ENCODE measurements at places on chromosomes 1 and 21.

GRCh38 chr1:150660584-150660983 is 31.2 kb upstream of the ENSA start:
- no peak for DNase-seq

- no peak for DNase-seq
Observed at GRCh38 chr1:93699503-93700168, 18.0 kb upstream of the BCAR3 start.

DNA sequence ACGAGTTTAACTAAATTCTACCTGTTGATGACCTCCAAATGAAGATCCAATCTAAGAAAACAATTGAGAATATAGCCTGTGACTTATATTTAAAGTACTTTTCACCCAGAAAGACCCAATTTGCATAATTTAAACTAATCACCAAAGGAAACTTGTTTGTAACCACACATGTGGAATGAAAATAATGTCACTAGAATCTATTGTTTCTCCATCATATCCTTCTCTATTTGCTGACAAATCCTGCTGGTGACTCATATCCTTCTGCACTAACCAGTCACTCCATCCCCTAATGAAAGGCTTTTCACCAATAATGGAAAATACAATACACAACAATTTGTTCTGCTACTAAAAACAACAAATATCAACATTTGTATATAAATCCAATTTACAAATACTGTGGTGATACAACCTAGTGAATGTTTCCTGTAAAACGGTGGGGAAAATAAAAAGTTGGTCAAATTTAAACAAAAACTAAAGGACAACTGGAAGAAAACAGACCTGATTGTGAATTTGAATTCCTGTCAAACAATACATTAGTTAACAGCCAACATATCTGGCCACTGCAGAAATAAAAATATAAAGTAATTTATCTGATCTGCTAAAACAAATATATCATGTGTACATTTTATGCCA is 6.5 kb downstream of the PTP4A2 start:
- DNase-seq: no peak

DNA sequence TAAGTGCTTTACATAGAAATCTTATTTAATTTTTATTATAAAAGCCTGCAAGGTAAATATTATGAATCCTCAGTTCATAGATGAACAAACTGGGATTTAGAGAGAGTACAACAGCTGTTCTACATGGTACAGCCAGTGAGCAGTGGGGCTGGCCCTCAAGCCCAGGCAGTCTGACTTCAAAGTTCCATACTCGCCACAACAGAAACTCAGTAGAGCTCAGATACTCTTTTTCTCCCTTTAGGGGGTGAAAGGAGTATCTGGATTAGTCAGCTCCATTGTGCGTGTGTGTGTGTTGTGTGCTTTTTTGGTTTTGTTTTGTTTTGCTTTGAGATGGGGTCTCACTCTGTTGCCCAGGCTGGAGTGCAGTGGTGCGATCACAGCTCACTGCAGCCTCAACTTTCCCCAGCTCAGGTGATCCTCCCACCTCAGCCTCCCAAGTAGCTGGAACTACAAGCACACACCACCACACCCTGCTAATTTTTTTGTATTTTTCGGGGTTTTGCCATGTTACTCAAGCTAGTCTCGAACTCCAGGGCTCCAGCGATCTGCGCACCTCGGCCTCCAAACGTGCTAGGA is 378.5 kb downstream of the SMYD3 start:
- DNase-seq: no peak

DNA sequence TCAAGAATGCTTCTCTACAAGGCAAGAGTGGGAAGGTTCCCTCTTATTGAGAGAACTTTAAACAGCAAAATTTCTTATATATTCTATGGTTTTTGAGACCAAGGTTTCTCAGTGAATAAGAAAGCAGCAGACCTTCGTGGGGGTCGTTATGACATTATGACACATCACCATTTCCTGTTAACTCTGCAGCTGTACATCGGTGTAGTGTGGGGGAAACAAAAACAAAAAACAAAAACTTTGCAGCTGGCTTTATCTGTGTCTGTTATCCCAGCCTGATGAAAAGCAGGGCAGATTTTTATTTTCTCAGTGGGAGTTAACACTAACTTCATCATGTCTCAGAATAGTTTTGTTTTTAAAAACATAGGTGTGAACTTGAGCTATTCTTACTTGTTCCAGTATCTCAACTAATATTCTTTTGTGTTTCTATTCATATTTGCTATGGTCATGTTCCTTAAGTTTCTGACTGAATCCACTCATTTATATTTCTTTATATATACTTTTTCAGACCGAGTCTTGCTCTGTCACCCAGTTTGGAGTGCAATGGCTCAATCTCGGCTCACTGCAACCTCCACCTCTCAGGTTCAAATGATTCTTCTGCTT is 2.1 kb downstream of the SDE2 start:
- no peak for DNase-seq

- DNase-seq: no peak
Observed at GRCh38 chr1:70264839-70265238, 43.7 kb downstream of the SRSF11 start.

DNA sequence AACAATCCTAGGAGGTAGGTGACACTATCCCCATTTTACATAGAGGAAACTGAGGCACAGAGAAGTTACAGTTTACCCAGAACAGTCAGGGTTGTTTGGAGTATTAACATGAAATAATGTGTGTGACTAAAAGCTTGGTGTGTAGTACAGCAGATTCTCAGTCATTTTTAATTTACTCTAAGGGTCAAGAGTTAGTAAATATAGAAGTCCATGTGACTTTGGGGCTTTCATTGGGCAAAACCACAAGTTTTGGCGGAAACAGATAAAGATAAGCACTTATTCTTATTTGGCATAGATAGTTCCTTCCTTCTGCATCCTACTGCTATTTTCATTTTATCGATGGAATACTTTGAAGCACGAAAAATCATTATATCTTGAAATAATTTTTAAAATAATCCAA is 128.5 kb downstream of the DNM3 start:
- no peak for DNase-seq

GRCh38 chr1:162171111-162171510 is 101.6 kb downstream of the NOS1AP start:
- no peak for DNase-seq

DNA sequence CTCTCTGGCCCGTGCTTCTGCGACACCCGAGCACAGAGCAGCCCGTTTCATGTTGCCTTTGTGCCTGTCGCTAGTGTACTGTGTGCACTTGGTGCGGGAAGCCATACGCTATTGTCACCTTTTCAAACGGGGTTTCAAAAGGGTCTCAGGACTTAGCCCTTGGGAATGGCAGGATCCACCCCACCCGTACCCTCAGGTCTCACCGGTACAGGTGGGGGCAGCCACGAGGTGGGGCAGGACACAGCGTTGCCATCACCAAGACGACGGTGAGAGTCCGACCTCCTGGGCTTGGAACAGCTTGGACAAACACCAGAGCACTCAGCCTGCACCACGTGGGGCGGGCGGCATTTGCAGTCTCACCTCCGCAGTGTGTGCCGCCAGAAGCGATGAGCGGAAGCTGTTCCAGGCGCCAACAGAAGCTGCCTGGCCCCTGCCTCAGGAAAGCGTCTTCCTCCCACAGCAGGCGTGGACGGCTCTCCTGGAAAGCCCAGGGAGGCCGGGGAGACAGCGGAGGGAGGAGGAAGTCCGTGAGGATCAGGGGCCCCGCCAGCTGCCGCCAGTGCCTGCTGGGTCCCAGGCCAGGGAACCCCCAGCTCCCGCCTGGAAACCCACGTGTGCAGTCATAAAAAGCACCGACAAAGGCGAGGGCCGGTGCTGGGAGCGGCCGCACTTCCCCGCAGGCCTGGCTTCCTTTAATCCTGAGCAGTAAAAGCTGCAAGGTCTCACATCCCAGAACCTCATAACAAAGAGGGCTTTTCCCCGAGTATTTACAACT is 131.3 kb upstream of the ARHGEF16 start:
- DNase-seq: no peak

DNA sequence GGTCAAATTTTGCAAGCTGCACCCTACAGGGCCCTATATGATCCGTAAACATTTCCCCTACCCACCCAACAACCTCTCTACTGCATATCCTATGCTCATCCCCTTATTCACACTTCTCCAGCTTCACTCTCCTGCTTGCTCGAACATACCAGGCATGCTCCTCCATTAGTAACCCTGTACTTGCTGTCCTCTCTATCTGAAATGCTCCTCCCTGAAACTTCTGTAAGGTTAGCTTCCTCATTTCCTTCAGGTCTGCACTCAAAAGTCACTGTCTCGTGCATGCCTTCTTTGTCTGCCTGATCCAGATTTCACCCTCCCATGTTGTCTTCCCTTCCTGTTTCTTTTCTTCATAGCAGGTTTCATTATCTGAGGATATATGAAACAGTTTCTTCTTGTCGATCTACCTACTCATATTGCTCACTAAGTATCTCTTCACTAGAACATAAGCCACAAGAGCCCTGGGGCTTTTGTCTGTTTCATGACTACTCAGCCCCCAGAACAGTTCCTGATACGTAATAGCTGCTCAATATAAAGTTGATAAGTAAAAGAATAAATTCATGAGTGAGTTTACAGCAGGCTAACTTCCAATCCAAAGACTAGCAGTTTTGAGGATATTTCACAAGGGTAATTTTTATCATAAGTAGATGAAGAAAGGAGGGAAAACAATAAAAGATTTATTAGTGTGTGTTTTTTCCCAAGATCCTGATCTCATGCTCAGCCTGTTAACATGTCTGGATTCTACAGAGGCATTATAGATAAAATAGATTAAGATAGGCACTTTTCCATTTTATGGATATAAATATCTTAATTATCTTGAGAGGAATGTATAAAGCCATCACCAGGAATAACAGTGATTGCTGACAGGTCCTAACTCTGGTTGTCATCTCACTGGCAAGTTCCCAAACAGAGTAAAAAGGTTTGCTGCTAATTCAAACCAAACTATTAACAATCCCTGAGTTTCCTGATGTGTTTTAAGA is 392.5 kb upstream of the ESRRG start:
- DNase-seq: no peak

GRCh38 chr1:198162091-198162767 is 5.4 kb downstream of the NEK7 start:
- no peak for DNase-seq

GRCh38 chr1:57064379-57065140 is 98.7 kb upstream of the C8B start:
- DNase-seq: no peak

- no peak for DNase-seq
Observed at GRCh38 chr1:7048395-7048794, 263.1 kb downstream of the CAMTA1 start.

GRCh38 chr1:218464871-218465270 is 119.7 kb downstream of the TGFB2 start:
- no peak for DNase-seq

GRCh38 chr1:162133566-162133965 is 64.1 kb downstream of the NOS1AP start:
- no peak for DNase-seq

DNA sequence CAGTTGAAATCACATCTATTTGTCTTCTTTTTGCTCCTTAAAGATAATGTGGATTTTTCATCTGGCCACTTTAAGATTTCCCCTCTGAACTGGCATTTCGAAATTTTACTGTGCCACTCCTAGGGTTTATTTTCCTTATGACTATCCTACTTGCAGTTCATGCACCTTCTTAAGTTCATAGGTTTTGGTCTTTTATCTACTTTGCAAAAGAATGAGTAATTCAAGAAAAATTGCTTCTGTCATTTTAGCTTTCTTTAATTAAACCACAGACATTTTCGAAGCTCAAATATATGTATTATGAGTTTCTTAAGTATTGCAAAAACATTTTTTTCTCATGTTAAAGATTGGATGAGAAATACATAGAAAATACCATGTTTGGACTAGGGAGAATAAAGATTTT is 1244.8 kb upstream of the TMPRSS15 start:
- no peak for DNase-seq

DNA sequence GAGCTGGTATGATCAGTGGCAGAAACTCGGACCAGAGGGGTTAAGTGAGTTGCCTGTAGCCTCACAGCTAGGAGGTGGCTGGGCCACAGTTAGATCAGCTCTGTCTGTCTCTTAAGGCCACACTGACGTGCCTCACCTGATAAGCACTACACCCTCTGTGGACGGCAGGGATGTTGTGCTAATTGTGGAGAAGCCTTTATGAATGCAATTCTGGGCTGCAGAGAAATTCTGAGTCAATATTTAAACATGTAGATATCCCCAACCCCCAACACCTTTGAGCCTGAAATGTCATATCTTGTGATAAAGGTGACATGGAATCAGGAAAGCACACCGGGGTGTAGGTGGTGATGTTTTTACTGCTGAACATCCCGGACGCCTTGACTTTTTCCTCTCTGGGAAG is 88.3 kb downstream of the KCNJ6 start:
- DNase-seq: no peak

DNA sequence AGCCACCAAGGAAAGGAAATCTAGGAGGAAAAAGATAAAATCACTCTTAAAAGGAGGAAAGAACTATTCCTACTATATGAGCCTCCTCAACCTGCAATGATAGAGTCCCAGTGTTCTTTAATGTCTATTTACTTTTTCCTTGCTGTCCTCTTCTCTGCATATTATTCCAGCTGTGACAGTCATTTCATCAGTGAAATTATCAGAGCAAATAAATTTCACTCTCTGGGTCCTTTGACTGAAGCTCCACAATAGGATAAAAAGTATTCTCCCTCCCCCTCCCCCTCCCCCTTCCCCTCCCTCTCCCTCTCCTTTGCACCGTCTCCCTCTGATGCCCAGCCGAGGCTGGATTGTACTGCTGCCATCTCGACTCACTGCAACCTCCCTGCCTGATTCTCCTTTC is 107.5 kb upstream of the DPT start:
- no peak for DNase-seq

DNA sequence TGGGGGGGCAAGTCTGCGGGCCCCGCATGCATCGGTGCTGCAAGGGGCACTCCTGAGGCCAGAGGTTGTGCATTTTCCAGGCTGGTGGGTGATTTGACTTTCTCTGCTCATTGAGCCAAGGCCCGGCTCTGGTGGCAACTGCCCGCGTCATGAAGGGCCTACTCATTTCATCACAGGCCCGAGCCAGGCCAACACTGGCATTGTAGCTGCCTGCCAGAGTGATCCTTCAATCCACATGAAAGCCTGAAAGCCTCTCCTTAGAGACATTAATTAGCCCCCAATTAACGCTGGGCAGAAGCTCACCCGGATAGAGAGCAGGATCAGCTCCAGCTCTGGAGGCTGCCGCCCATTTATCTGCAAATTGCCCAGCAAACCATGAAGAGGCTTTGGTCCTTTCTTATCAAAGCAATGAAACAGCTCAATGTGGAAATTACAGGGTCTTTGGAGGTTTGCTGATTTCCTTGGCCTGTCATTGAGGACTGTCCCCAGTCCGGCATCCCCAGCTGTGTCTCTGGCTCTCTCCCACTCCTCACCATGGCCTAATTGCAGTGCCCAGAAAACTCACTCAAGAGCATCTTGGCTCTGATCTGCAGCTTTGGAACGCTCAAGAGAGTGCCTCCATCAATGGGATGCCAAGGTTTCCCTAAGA is 50.4 kb upstream of the STUM start:
- DNase-seq: no peak

All from effector memory CD4-positive, alpha-beta T cell (primary cell).